Glutamatergic neuron (in vitro differentiated cells): ENCODE measurements at places on chromosomes 16 and 17. TPM values are rescaled to one million over a fixed set of nuclear protein-coding genes. Genes with fewer than 3 reads are reported as not detected.

The LITAFD gene
- not detected for total RNA-seq

- no peaks in the 10 kb centered on the region for H3K36me3 ChIP-seq
- H3K27ac ChIP-seq, result no peak overlapping the region
- DNase-seq, result no peak
Measured at GRCh38 chr17:70136131-70136530, 33.2 kb upstream of the KCNJ2 start.

DNA sequence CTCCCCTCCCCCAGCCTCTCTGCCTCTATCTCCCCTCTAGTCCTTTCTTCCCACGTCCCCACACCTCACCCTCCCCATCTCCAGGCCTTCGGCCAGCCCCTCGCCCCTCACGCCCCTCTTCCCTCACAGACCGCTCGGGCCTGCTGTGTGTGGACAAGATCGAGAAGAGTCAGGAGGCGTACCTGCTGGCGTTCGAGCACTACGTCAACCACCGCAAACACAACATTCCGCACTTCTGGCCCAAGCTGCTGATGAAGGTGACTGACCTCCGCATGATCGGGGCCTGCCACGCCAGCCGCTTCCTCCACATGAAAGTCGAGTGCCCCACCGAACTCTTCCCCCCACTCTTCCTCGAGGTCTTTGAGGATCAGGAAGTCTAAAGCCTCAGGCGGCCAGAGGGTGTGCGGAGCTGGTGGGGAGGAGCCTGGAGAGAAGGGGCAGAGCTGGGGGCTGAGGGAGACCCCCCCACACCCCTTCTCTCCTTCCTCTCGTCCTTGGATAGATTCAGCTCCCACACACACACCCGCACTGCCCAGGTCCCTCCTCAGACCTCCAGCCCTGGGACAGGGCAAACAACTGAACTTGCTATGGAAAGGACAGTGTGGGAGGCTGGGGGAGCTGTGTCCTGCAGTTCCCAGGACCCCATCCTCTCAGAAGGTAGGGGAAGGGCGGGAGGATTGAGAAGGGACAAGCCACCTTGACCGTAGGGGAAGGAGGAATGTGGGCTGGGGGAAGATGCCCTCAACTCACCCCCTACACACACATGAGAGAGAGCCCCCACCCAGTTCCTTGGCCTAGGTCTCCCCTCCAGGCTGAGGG is 11.1 kb downstream of the NR1D1 start:
- peaks cover 14% of the 10 kb centered on the region for H3K27me3 ChIP-seq
- no peak overlapping the region for H3K27ac ChIP-seq
- no peak for DNase-seq

GRCh38 chr17:42843358-42843934 is 934 bp upstream of the AOC2 start:
- peak; percentile 37 for DNase-seq
- no peaks in the 10 kb centered on the region for H3K36me3 ChIP-seq
- H3K4me1 ChIP-seq, result no peaks in the 10 kb centered on the region

DNA sequence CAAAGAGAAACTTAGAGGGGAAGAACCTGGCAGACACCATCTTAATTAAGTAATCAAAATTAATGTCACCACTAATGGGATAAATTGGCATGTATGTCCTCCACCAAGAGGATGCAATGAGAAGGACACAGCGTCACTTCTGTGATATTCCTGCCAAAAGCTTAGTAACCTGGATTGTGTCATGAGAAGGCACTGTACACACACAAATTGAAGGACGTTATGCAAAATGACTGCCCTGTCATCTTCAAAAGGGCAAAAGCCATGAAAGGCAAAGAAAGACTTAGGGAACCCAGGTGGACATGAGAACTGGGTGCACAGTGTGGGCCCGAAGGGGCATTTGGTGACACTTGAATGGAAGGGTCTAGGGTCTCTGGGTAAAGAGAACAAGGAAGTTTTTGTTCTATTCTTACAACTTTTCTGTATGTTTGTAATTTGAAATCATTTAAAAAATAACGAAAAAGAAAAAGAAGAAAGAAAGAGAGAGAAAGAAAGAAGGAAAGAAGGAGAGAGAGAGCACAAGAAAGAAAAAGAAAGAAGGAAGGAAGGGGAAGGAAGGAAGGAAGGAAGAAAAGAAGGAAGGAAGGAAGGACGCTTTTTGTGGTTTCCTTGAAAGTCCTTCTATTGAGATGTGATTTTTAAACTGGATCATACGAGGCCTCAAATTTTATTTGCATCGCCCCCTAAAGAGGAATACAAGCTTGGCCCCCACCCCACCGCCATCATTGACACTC is 4.0 kb upstream of the APOH start:
- no peak overlapping the region for H3K4me3 ChIP-seq
- H3K27ac ChIP-seq, result no peak overlapping the region
- H3K36me3 ChIP-seq, result no peaks in the 10 kb centered on the region
- no peaks in the 10 kb centered on the region for H3K27me3 ChIP-seq
- H3K4me1 ChIP-seq, result no peaks in the 10 kb centered on the region

DNA sequence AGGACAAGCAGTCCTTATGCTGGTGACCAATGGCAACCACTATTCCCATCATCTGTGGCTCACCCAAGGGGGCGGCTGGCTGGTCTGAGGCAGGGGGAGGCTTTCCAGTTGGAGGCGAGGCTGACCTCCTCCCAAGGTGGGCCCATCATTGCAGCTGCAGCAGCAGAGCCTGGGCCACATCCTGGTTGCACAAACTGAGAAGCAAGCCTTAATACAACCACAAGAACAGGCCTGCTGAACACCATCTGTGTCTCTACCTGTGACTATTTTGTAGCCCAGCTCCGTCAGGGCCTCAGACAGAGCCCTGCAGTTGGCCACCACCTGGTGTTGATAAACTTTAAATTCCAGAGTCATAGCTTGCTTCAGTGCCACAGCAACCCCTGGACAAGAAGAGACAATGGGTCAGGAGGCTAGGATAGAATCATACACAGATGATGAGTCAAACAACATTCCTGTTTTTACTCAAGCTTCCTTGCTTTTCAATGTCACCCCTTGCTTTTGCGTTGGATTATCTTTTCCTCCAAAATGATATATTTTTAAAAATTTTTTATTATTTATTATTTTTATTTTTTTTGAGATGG is 17.9 kb downstream of the SMCR8 start:
- no peak overlapping the region for H3K4me3 ChIP-seq
- peaks cover 7% of the 10 kb centered on the region for H3K36me3 ChIP-seq

- H3K27ac ChIP-seq, result no peak overlapping the region
- no peaks in the 10 kb centered on the region for H3K4me1 ChIP-seq
- H3K27me3 ChIP-seq, result no peaks in the 10 kb centered on the region
- no peak overlapping the region for H3K4me3 ChIP-seq
- no peaks in the 10 kb centered on the region for H3K36me3 ChIP-seq
- peak; percentile 74 for DNase-seq
Measured at GRCh38 chr17:71085238-71086033, 916.1 kb downstream of the KCNJ2 start.
